CD4-positive, alpha-beta memory T cell (primary cell): ENCODE measurements at places on chromosomes 1 and 21.
A peak's percentile ranks its signal among the peaks of the same experiment; 100 is the strongest.

DNA sequence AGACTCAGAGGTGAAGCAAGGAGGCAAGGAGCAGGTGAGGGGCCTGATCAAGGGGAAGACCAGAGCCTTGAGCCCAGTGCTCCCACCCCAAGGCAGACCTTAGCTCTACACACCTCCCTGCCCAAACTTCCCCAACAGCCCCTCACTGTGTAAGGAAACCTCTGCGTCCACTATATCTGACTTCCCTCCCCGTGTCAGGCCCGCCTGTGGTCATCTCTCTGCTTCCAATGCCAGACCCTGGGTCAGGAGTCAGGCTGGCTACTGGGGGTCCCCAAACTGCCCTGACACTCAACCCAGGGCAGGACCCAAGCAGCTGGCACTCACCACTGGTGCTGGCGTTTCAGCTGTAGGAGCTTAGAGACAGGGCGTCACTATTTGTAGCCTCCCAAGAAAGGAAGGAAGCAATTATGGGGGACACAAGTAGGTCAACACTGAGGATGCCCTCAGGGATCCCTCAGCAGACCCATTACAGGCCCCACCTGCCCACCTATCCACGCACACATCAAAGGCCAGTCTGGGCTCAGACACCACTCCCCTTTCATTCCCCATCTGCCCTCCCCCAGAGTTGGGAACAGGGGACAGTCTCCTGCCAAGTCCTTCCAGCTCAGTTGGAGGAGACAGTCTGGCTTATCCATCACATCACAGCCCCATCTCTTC lies 811 bp upstream of the S100A3 start:
- no peak for DNase-seq

GRCh38 chr1:17507915-17508314 lies 31.6 kb upstream of the ARHGEF10L start:
- no peak for DNase-seq

GRCh38 chr1:95640746-95641145 lies 406.7 kb downstream of the RWDD3 start:
- no peak for DNase-seq

DNA sequence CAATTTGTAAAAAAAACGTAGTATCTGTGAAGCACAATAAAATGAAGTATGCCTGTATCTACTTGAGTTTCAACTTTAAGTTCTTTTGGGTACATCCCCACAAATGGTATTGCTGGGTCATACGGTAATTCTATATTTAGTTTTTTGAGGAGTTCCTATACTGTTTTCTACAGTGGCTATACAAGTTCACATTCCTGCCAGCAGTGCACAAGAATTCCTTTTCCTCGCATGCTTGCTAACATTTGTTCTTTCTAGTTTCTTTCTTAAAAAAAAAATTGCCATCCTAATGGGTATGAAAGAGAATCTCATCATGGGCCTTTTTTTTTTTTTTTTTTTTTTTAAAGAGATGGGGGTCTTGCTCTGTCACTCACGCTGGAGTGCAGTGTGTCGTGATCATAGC lies 41.9 kb downstream of the UCK2 start:
- DNase-seq = no peak

DNA sequence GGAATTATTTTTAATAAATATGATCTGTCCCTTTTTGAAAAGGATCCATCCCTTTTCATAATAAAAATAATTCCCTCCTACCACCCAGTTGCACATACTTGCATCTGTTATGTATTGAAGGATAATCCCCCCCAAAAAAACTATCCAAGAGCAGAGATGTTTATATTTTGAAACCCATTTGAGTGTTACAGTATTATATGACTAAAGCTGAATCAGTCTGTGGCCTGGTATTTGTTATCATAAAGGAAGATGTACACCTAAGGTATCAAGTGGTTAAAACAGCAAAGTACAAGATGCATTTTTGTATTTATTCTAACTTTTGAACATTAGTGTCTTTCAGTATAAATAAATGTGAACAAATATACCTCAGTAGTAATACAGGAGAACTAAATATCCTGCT lies 12.7 kb upstream of the TGFB2 start:
- no peak for DNase-seq

GRCh38 chr1:92486251-92487077 lies at the start of gene GFI1:
Gene GFI1, minus strand, starts transcription at chr1:92486925. Its CDS starts 3,438 bp downstream, at chr1:92483487.
- peak; percentile 73 for DNase-seq

- no peak for DNase-seq
Measured at GRCh38 chr1:212286556-212287131, 1.4 kb downstream of the PPP2R5A start.

- DNase-seq = peak; percentile 32
Measured at GRCh38 chr1:23745515-23745914, 2.2 kb downstream of the ELOA start.

GRCh38 chr1:47696737-47697441 lies 259.0 kb downstream of the FOXD2 start:
- DNase-seq = no peak

DNA sequence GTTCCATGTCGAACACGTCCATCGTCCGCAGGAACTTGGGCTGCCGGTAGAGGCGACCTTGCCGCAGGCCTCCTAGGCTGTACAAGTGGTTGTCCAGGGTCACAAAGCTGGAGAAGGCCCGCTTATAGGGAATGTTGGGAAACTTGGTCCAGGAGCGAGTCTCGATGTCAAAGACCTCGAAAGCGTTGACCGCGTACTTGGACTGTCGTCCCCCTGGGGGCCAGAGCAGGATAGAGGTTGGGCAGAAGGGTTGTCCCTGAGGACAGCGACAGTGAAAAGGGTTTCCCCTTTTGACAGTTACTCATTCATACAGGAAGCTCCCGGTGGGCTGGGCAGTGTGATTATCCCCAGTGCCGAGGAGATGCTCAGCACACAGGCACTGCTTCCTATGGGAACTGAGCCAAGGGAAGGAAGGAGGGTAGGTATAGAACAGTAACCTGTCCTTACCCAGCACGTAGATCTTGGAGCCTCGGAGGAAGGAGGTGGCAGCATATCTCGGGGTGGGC lies 17.5 kb downstream of the KLHDC8A start:
- no peak for DNase-seq

GRCh38 chr1:205229399-205229871 lies 1.7 kb downstream of the TMCC2 start:
- peak; percentile 75 for DNase-seq

DNA sequence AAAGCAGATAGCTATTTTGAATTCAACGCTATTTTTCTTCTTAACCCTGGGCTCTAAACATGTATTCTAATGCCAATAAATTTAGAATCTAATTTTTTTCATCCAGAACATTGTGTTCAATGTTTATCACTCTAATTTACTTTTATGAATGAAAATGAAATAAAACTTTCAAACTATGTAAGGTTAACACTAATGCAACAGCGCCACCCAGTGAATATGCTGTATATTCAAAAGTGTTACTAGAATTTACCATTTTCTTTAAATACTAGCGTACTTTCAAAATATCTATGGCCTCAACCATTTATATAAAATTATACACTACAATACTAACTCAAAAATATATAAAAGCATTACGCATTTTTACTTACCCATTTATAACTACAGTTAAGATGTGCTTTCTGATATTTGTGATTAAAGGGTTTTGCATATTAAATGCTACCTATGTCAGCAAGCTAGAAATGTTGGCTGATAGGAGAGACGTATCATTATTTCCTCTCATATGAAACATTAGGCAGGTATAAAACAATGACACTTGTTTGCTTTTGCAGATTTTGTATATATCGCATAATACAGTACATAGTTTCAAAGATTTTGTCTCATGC lies 5.9 kb upstream of the NUF2 start:
- peak; percentile 39 for DNase-seq

DNA sequence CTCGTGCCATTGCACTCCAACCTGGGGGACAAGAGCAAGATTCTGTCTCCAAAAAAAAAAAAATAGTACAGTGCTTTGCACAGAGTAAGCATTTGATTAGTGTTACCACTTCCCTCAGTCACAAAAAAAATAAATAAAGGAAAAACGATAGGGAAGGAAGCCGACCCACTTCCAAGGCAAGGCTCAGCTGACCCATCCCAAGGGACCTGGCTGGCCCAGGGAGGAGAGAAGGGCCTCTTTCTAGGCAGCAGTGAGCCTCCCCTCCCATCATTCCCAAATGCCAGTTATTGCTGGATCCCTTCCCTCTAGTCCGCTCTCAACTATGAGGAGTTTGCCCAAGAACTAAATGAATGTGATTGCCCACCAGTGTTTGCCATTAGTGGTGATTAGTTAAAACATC lies 77.8 kb downstream of the TMEM53 start:
- no peak for DNase-seq

GRCh38 chr1:224057461-224058199 lies 56.3 kb upstream of the FBXO28 start:
- no peak for DNase-seq

GRCh38 chr1:244406337-244406736 lies 45.4 kb downstream of the ADSS2 start:
- no peak for DNase-seq

GRCh38 chr1:234570329-234571120 lies 39.5 kb downstream of the IRF2BP2 start:
- no peak for DNase-seq

DNA sequence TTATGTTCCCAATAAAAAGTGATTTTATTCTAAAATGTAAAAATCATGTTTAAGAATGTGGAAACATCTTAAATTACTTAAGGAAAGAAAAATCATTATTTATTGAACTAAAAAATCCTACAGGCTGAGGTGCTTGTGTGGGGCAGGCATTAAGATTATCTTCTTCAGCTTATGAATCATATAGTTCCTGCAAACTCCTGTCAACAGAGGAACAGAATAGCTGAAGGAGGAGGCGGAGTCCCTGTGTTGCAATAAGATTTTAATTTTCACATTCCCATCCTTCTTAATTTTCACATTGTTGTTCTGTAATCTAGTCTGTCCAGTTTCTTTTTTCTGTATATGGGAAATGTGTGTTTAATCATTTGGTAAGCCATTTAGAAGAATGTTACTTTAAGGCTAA lies 20.6 kb upstream of the OLFML3 start:
- DNase-seq = no peak

- no peak for DNase-seq
Measured at GRCh38 chr1:89616844-89617627, 15.9 kb upstream of the LRRC8C start.

DNA sequence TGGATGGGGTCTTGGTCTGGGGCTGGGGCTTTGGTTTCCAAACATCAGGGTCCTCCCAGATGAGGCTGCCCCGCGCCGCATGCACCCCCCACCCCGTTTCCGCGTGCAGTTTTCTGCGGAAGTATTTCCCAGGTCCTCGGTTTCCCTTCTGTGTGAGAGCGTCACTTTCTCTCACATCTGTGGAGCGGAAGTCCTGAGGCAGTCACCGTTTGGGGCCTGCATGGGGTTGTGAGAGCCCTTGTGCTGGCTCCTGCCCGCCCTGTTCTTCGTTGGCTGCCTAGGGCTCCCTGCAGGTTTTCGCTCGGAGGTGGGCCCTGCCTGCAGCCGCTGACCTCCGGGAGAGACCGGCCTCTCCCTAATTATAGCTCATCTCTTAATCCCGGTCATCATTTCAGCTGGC lies 88.0 kb downstream of the GALNT2 start:
- DNase-seq = no peak

DNA sequence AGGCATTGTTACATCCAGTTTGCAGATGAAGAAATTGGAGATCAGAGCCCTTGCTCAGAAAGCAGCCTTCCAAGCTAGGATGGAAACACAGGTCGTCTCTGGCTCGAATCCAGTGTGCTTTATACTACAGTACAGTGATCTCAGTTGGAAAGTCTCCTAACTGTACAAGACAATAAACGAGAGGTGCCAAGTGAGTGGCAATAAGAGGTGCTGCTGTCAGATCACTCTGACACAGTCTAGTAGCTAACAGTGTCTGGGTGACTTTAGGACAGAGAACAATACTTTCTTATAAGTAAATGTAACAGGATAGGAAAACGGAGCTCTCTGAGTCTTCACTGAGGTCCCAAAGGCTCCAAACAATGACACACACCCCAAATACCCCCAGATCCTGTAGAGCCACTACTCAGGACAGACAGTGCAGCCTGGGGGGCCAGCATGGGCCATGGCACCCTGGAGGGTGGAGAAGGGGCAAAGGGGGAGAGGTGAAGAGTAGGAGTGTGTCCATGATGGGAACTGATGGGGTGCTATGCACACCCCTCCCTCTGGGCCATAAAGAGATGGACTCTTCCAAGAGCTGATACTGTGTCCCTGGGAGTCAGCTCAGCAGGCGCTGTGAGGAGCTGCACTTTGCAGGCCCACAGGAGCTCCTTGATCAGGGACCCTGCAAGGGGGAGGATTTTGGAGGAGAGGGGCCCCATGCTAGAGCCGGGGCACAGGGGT lies 3.3 kb downstream of the SH3BGR start:
- DNase-seq = no peak

GRCh38 chr21:44903050-44903685 lies 17.5 kb downstream of the ITGB2 start:
- DNase-seq = no peak

DNA sequence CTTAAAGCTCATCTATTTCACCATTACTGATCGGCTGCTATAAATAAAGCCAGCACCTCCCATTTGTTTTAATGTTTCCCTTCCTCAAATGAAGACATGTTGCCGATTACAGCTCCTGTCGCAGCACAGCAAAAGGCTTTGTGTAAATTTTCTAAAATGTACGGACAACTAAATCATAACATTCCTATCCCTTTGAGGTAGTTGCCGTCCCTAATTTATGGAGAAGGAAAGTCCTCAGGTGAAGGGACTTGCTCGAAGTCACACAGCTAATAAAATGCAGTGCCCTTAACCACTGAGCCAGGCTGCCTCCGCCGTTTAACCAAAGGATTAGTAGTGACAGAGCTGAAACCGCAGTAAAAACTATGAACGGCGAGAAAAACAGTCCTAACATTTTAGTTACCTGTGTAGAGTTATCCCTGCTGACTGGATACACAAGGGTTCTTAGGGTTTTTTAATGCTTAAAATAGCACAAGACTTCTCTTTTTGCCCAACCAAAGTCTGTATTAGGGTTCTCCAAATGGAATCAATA lies 871 bp downstream of the PINK1 start:
- peak; percentile 61 for DNase-seq

- no peak for DNase-seq
Measured at GRCh38 chr21:26385721-26386120, 187.4 kb downstream of the CYYR1 start.

- DNase-seq = no peak
Measured at GRCh38 chr1:89974696-89975470, 20.0 kb upstream of the ZNF326 start.
